ENCODE measurements at places on chromosomes 1 and 21.

DNA sequence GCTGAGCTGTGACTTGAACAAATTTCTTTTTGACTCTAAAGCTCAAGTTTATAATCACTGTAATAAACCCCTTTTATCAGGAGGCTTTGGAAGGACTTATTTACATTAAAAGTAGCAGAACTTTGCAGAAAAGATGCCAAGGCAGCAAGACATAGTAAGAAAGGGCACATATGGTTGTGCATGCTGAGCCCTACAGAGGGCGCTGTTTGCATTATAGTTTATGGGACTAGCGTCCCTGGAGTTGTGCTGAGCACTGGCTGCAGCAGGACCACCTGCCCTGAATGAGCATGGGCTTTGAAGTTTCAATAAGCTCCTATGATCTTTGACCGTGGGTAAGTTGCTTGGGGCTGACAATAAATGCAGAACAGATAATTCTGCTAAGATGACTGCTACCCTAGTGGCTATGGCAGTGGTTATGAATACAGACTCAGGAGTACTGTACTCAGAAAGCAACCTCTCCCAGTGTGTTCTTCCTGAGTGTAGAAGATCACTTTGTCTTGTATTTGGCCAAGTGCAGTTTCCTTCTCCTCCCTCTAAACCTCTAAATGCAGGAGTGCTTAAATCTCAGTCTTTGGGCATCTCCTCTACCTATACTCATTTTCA is 45.4 kb upstream of the USP1 start:
- no peak for DNase-seq

DNA sequence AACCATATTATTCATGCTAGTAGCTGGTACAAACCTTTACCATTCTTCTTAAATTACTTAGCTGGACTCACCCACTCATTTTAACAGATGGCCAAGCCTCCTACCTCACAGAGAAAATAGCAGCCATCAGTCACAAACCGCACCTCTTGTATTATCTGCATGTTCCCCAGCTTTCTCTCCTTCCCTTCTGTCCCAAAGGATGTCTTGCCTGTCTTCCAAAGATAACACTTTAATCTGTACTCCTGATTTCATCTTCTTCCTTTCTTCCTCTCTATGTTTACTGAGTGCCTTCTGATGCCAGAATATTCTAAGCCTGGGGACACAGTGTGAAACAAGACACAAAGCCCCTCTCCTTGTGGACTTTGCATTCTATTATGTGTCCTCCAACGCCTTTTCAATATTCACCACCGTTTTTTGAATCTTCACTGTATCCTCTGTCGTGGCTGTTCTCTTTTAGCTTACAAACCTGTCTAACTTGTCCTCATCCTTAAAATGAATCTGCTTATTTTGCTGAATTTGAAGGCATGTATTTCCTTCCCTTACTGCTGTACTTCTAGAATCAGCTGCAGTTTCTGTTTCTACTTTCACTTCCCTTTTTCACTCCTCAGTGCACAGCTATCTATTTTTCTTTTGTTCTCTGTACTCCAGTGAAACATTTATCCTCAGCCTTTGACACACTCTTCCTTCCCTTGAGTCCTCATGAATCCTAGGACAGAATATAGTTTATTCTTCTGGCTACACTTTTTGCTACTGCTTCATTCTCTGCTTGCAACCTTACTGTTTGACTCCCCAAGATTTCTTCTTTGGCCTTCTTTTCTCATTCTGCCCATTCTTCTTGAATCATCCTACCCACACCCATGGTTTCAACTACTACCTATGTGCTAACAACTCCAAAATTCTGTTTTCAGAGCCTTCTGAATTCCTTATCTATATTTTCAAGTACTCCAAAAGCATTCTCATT is 216.9 kb upstream of the SAMSN1 start:
- no peak for DNase-seq

DNA sequence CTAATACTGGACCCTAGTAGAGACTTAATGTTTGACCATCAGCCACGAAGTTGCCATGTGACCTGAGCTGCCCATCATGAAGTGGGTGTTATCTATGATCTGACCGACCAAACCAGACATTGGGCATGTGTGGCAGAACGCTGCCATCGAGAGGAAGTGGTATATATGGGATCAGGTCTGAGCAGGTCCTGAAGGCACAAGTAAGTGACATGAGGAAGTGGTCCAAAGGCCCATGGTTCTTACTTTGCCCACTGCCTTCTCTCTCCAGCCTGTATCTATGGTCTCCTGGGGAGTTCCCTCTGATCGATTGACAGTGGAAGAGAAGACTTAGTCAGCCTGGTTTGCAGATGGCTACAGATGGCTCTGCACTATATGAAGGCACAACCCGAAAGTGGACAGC is 7.9 kb downstream of the SPSB1 start:
- DNase-seq, result no peak

DNA sequence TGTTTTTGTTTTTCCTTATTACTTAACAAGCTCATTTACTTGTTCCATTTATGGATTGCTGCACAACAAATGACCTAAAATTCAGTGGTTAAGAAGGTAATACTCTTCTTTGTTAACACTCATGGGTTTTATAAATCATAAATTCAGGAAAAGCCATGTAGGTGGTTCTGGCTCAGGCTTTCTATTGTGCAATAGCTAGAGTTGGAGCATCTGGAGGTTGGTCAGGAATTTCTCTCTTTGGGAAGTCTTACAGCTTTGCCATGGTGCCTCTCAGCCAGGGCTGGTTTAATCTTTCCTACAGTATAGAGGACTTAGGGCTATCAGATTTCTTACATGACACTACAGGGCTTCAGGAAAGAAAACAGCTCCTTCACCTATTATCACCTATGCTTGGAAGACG is 1677.1 kb downstream of the KCNT2 start:
- no peak for DNase-seq

DNA sequence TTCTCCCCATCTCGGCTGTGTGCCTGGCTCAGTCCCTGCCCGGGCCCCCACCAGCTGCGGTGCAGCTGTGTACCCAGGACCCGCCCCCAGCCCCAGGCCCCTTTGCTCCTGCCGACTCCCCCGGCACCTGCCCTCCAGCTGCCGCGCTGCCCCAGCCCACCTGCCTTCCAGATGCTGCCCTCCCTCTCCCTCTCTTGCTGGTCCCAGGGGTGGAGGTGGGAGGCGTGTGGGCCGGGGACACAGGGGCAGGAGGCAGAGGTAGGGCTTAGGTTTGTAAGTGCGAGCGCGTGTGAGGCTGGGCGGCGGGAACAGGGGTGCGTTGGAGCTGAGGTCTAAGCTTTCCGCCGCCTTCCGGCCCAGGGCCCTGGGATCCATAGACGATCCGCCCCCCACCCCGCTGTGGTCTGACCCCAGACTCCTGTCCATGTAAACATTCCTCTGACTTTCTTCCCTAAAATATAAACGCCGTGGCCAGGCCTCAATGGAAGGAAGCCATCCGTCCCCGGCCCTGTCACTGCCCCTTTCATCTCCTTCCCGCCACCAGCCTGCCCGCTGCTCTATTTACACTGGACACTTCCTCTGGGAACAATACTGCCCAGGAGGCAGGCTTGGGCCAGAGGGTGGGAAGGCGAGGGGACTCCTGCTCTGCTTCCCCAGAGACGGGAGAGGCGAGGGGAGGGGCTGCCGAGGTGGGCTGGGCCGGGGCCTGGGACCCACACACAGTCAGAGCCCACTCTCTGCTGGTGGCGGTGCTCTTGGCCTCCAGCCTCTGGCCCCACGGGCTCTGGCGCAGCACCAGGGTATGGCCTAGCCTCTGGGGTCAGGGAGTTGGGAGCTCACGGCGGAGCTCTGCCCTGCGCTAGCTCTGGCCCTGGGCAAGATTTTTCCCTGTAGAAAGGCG is 128.3 kb downstream of the CASZ1 start:
- DNase-seq, result no peak

GRCh38 chr21:29626801-29627470 is 312.9 kb downstream of the GRIK1 start:
- no peak for DNase-seq

- DNase-seq, result no peak
Observed at GRCh38 chr1:7988576-7988975, 27.1 kb downstream of the PARK7 start.

GRCh38 chr1:17563494-17564281 is 24.2 kb downstream of the ARHGEF10L start:
- no peak for DNase-seq

DNA sequence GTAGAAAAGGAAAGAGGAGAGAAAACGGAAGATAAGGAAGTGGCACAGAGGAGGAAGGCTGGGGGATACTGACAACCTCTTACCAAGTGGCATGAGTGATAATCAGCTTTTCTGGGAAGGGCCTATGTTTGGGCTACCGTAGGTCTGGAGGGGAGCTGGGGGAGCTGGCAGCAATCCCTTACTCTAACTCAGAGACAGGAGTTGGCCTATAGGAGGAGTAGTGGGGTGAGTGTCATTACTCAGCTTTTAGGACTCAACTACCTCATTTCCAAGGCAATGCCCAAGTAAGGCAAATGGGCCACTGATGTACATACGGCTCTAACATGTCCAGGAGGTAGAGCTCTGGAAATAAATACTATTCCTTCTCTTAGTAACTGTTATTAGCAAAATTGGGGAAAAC is 48.7 kb upstream of the DMRTA2 start:
- DNase-seq, result no peak

GRCh38 chr1:240526312-240526711 is 85.6 kb downstream of the GREM2 start:
- DNase-seq, result no peak

DNA sequence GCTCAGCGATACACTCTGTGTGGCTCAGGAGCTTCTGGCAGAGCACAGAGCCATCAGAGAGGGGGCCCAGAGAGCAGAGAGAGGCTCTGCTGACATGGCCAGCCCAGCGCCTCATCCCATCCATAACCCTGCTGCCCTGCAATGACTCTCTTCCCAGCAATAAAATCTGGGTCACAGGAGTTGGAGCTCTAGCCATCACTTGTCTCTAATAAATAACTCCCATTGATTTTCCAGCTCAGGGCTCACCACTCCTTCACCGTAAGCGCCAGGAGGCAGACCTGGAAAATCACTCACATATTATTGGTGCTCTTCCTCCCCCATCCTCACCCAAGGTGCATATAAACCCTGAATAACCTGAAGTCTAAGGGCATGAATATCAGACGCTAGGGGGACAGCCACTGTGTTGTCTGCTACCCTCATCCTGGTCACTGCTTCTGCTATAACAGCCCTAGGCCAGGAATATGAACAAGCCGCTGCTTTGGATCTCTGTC is at the start of gene APCS:
Gene APCS, plus strand, starts transcription at position 366 of the 491 bp plus-strand sequence. Its CDS starts 96 bp downstream, at position 462.
- no peak for DNase-seq

- no peak for DNase-seq
Observed at GRCh38 chr1:239456788-239457187, 70.4 kb downstream of the CHRM3 start.

- no peak for DNase-seq
Observed at GRCh38 chr1:51247022-51247421, 10.9 kb downstream of the RNF11 start.

- DNase-seq, result no peak
Observed at GRCh38 chr1:17177651-17178050, 27.3 kb upstream of the PADI1 start.

DNA sequence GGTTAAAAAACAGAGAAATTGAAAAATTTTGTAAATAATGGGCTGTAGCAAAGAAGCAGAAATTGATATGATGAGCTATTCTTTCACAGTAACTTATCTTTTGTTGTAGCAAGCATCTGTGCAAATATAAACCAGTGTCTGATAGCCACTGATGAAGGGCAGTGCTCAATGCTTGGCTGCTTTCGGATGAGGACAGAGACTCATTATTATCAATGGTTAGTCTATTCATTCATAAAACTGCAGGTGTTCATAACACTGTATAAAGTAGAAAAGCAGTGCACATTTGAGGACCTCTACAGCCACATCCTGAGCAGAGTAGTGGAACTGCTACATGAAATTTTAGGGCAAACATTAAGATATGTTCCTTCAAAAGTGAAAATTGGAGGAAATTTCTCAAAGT is 107.2 kb downstream of the FAF1 start:
- DNase-seq, result no peak

DNA sequence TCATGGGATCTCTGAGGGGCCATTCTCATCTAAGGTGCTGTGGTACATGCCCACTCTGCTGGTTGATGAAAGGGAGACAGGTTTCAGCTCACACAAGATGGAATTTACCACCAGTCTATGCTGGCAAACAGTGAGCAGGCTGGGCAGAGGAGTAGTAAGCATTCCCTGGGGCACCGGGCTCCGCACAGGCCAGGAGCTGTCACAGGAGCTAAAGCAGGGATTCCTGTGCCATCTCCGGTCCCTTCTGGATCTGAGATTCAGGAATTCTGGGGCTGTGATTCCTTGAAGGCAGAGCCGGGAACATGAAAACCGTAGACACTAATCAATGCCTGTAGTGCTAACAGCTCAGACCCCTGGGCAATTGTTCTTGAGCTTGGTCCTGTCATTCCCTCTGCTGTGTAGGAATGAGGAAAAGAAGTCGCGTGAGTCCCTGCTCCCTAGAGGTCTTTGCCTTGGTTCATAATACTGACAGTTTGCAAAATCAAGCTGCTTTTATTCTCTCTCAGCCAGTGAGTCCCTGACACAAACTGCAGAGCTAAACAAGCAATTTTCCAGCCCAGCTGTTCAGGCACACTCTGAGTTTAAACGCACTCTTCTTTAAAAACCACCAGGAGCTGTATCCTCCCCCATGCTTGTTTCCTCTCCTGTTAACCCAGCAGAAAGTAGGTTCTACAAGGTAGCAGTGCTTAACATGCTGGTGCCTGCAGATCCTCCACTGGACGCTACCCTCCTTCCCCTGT is 52.5 kb downstream of the MDM4 start:
- DNase-seq, result no peak

DNA sequence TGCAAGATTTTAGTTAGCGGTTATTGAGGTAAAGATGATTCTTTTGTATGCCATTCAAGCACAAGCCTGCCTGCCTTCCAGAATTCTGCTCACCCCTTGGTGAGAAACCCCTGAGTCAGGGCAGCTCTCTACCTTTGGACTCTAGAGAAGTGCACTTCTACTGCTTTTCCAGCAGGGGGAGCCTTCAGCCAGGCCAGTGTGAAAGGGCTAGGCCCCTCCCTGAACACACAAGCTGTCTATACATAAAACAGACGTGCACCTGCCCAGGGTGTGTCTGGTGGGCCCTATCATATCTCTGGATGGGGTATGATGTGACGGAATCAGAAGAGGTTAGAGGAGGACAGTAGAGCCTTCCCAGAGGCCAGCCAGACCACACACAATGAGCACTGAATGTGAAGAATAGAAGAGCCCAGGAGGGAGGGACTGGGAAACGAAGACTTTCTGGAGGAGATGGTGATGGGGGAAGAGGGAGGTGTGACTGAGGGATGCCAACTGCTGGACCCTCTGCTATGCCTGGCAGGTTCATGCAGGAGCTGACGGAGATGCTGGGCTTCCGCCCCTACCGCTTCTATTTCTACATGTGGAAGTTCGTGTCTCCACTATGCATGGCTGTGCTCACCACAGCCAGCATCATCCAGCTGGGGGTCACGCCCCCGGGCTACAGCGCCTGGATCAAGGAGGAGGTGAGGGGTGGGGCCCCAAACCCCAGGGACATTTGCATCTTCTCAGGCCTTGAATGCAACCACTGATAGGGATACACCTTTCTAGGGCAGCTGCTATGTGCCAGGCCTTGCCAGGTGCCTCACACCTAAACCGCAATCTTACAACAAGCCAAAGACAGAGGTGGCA is 13.0 kb upstream of the KCNC4 start:
- DNase-seq, result peak; percentile 23

DNA sequence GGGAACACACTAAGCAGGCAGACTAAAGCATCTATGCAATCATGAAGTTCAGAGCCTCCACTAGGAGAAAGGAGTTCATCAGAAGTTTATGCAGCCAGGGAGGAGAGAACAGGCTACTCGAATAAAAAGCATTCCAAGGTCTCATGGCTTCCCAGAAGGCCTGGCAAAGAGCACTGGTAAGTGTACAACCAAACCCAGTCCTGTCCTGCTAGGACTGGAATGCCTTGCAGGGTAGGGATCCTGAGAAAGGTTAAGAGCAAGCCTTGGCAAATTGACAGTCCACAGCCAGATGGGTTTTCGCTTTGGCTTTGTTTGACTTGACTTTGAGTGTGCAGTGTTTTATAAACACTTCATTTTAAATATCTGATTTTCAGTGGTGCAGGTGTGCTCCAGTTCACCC is 133.6 kb upstream of the ATP1B1 start:
- DNase-seq, result no peak

All from activated CD4-positive, CD25-positive, alpha-beta regulatory T cell treated with anti-CD3 and anti-CD28 coated beads, Interleukin-2, amount 50 U/mL, for 16 hours (primary cell).